ENCODE measurements at places on chromosomes 6 and 20.

GRCh38 chr6:127176146-127176545 is 57.7 kb downstream of the RSPO3 start:
- no peak for DNase-seq

DNA sequence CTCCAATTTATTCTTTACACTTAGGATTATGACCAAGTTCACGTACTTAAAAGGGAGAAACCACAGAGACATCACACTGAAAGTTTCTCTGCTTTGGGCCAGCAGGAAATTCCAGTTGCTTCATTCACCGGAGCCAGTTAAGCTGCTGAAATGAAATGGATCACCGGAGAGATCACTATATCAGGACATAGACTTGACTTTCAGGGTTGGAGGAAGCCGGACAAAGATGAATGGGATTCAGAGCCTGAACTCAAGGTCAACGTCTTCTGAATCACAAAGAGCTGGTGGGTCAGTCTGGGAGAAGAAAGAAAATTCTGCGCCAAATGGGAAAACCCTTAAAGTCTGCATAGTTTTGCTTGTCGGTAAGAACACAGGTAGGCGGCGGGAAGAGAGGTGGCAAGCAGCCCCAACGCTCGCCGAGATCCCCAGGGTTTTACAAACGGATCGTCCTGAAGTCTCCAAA is 81.9 kb upstream of the CCDC28A start:
- no peak for DNase-seq

DNA sequence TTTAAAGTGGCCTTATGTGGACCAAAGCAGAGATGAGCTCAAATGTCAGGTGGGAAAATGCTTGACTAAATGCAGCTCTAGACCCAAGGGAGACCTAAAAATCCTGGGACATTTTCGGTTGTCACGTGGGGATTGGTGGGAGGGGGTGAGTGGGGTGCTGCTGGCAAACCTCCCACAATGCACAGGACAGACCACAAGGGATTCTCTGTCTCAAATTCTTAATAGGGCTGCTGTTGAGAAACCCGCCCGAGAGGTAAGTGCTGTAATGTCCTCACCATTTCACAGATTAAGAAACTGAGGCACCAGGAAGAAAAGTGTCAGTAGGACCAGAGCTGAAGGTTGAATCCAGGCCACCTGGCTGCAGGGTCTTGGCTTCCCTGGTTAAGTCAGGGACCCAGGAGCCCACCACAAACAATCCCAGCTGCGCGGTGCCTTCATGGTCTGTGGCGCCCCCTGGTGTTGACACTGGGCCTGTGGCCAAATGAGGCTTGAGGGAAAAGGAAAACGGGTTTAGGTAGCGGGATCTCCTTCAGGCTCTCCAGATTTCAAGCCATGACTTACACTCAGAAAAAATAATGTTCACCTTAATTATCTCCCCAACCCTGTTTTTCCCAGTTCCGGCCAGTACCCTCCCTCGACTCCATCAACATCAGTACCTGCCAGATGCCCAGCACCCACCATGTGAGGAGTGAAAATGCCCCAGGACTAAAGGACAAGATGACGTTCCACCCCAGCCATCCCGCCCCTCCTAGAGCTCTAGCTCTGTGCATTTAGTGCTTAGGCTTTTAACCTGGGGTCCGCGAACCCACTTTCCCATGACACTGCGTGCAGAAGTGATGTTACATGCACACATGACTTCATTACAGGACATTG is 7.2 kb downstream of the HLA-G start:
- DNase-seq: peak; percentile 11

- DNase-seq: no peak
These were observed 126.9 kb downstream of the MRPL14 start for GRCh38 chr6:44000164-44000842.

DNA sequence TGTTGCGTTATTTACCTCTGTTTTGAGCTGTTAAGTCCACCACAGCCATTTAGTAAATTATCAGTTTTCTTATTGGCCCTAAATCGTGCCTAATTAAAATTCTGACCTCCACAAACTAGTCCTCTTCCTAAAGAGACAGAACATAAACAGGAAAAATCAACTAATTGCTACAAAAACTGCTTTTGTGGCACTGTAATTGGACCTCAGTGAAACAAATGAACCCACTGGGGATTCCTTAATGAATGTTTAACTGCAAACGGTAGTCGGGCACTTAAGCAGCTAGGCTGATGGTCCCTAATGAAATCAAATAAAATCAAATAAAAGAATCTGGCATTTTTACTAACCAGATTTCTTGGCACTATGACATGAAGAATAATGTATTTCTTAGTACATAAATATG is 513.4 kb upstream of the SLC35B3 start:
- DNase-seq: no peak

GRCh38 chr6:129183681-129184301 is 300.9 kb downstream of the LAMA2 start:
- no peak for DNase-seq

GRCh38 chr6:90183587-90184333 is 112.9 kb downstream of the BACH2 start:
- DNase-seq: no peak

DNA sequence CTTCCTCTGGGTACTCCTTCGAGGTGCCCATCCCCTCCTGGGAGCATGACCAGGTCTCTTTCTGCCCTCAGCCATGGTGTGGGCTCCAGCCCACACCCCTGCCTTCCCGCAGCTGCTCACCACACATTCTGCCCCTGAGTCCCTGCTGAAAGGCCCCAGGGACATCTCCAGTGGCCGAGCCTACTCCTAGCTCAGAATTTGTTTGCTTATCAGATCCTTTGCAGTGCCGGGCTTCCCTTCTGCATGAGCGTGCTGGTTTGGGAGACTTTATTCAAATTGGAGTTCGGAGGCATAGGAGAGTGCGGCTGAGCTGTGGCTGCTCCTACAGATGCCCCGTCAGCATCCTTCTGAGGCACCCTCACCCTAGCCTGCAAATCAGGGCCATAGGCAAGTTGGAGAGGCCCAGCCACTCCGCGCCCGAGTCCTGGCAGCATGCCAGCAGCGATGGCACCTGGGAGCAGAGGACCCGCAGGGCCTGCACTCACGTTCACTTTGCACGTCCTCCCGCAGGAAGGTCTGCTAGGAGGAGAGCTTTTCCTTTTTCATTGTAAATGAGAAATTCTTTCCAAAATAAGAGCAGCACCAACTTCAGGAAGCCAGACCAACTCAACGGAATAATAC is 327.3 kb downstream of the QKI start:
- no peak for DNase-seq

GRCh38 chr6:47440719-47441118 is 36.9 kb upstream of the CD2AP start:
- DNase-seq: no peak

- DNase-seq: no peak
These were observed 8.6 kb downstream of the DACT2 start for GRCh38 chr6:168310945-168311344.

GRCh38 chr6:122869437-122870024 is 80.5 kb downstream of the SMPDL3A start:
- no peak for DNase-seq

GRCh38 chr6:28948782-28949486 is 25.1 kb upstream of the TRIM27 start:
- no peak for DNase-seq

- no peak for DNase-seq
These were observed 972.7 kb downstream of the PRIM2 start for GRCh38 chr6:58290177-58290576.

GRCh38 chr6:3752531-3753227 is 1.2 kb upstream of the PXDC1 start:
- DNase-seq: no peak

DNA sequence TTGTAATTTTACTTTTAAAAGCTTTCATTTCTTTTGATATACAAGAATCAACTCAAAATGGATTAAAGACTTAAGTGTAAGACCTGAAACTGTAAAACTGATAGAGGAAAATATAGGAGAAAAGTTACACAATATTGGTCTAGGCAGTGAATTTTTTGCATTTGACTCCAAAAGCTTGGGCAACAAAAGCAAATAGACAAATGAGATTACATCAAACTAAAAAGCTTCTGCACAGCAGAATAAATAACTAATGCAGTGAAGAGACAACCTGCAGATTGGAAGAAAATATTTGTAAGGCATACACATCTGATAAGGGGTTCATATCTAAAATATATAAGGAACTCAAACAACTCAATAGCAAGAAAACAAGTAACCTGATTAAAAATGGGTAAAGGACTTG is 3.0 kb downstream of the GABRR1 start:
- no peak for DNase-seq

Data from activated naive CD4-positive, alpha-beta T cell (primary cell).